Hematopoietic multipotent progenitor cell treated with erythropoietin and hydrocortisone succinate and interleukin-3 and kit ligand, for 17 days (in vitro differentiated cells): ENCODE measurements at places on chromosomes 12 and 14.

- DNase-seq, result no peak
These were observed 19.4 kb upstream of the A2M start for GRCh38 chr12:9134981-9135628.

DNA sequence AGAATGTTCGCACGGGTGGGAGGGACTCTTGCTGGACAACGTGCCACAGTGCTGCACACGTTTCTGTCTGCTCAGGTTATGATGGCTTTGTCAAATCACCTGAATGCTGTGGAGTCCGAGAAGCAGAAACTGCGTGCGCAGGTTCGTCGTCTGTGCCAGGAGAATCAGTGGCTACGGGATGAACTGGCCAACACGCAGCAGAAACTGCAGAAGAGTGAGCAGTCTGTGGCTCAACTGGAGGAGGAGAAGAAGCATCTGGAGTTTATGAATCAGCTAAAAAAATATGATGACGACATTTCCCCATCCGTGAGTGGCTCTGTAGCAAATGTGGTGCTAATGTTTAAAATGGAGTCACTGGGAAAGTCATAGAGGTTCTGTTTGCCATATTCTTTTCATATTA, 28.5 kb downstream of the KLC1 start:
- no peak for DNase-seq

GRCh38 chr12:88299567-88300101, 157.5 kb downstream of the TMTC3 start:
- DNase-seq, result no peak

GRCh38 chr12:109972821-109973220, 23.3 kb downstream of the GIT2 start:
- DNase-seq, result no peak

GRCh38 chr14:70045844-70046535, 142.8 kb downstream of the SLC8A3 start:
- no peak for DNase-seq

- DNase-seq, result no peak
These were observed 227.9 kb downstream of the KTN1 start for GRCh38 chr14:55807881-55808379.

- no peak for DNase-seq
These were observed at the start of gene PIANP for GRCh38 chr12:6700646-6701051. Gene PIANP (minus strand): TSS chr12:6700815. CDS start chr12:6698061, 2,754 bp downstream.

DNA sequence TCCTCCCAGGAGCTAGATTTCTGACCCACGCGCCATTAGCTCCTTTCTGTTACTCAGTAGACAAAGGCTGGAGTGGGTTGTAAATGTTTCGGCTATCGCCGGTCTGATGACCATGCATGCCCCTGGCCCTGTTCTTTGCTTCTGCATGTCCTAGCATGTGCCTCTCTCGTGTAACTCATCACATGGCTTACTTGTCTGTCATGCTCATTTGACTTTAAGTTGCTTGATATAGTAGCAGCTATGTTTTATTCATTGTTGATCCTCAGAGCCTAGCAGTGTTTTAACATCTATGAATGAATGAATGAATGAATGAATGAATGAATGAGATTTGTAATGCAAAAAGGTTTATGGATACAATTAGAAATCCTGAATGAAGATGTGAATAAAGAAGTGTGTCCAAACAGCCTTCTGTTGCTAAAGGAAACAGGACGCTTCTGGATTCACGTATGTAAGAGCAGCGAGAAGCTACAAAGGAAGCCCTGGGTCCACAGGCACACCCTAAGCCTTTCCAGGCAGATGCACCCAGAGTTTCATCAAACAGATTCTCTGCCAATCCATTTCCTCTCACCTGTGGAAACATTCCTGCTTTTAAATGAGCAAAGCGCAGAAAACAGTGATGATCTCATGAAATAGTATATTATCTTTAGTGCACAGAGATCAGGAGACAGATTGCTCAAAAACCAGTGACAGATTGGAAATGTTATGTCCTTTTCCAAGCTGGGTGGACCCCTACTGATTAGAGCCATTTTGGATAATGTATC, 3.4 kb downstream of the GSG1 start:
- no peak for DNase-seq

- DNase-seq, result no peak
These were observed 9.6 kb downstream of the FAIM2 start for GRCh38 chr12:49893753-49894750.

DNA sequence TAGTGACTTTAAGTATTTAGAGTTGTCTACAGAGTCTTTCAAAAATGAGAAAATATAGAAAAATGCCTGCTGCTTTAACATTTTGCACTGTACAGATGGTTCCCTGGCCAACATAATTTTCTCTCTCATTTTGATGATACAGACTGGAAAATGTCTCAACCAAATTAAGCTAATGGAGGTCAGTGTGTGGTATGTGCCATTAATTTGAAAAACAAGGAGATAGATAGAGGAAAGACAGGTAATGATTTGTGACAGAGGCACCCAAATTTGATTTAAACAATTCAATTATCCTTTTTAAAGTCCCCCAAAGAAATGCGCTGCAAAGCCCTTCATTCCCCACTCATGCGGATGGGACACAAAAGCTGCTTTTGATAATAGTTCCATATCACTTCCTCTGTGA, 140.0 kb downstream of the ASCL1 start:
- no peak for DNase-seq

GRCh38 chr14:99198746-99199502, 73.1 kb downstream of the BCL11B start:
- no peak for DNase-seq

- no peak for DNase-seq
These were observed 282.0 kb downstream of the ERC1 start for GRCh38 chr12:1273051-1273450.

DNA sequence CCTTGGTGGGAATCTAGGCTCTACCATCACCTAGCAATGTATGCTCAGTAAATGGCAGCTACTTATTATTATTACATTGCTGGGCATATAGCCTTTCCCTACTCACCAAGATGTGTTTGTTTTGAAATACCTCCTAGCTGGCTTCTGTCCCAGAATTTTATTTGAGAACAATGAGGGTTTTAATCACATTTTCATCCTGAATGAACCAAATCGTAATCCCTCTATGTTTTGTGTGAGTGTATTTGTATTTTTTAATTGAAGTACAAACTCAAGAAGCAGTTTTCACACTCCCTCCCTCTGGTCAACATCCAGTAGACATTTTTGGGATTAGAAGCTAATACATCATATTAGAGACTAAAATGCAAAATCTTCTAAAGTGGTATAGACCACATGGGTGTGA, 7.6 kb downstream of the SLC7A8 start:
- DNase-seq, result no peak

DNA sequence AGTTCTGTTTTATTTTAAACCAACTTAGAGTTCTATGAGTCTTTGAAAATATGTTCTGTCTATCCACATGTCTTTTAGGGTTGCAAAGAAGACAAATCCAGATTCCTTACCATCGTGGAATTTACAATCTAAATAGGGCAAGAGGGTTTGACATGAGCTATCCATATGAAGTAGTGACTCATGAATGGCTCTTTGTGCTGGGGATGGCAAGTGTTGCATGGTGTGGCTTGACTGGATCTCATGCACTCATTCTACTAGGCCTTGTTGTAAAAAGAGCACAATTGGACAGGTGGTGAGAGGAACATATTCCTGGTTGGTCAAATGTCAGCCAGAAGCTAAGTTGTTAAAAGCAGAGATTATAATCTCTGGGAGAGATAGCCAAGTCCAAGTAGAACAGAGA, 509.1 kb downstream of the DIO2 start:
- no peak for DNase-seq

- DNase-seq, result no peak
These were observed 42.2 kb upstream of the DBX2 start for GRCh38 chr12:45093051-45093450.

GRCh38 chr14:29636870-29637269, 290.8 kb downstream of the PRKD1 start:
- no peak for DNase-seq

DNA sequence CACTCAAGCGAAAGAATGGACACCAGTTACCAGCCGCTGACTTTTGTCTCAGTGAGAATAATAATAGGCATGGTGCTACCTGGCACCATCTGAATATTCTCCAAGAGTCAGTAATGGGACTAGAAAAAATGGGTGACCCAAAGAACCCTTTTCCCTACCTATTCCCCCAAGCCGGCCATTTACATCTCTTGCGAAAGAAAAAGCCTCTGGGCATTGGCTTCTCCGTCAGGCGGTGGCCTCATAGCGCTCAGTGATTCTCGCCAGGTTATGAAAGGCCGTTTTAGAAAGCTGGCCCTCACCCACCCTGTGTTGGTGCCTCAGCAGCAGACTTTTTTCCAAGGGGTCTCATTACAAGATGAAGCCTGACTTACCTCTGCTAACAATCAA, 523 bp upstream of the SLC6A15 start:
- DNase-seq, result no peak

- no peak for DNase-seq
These were observed 325.5 kb downstream of the TMEM121 start for GRCh38 chr14:105851716-105852377.

DNA sequence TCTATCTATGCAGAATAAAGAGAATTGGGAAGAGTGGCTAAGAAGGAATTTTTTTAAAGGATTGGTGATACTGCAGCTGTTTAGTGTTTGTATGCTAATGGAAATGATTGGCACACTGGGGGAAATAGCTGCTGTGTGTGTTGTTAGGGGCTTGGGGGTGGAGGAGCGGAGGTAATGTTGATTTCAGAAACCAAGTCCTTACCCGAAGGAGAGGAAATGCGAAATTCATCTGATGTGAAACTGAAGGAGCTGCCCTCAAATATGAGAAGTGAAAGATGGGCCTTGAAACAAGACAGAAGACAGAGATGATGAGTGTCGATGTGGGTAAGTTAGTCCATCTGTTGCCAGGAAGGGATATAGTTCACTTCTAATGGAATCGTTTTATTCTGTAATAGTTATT, 21.2 kb upstream of the RNASE12 start:
- DNase-seq, result no peak

DNA sequence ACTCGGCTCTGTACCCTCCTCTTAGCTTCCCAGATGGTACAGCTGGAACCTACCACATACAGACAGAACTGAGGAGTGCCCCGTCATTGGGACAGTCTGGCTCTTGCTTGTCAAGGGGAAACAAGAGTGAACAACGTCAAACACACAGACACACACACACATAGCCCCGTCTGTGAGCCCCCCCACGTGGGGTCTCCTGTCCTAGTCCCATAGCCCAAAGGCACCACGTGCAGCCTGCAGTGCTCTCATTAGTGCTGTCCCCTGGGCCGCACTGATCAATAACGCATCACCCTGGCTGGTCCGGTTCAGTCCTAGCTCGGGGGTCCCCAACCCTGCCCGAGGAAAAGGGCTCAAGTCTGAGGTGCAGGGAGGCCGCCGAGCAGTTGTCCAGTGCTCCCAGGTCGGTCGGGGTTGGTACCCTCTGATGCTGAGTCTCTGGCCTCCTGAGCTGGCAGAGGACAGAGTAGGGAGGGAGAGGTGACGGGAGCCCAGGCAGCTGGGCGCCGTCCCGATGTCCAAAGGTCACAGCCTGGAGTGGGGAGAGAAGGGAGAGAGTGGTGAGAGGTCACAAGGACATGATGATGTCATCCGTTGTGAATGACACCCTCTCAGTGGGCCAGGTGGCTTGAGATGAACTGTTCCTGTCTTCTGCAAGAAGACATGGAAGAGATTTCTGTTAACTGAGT, 105.4 kb upstream of the NOS1 start:
- DNase-seq, result no peak

DNA sequence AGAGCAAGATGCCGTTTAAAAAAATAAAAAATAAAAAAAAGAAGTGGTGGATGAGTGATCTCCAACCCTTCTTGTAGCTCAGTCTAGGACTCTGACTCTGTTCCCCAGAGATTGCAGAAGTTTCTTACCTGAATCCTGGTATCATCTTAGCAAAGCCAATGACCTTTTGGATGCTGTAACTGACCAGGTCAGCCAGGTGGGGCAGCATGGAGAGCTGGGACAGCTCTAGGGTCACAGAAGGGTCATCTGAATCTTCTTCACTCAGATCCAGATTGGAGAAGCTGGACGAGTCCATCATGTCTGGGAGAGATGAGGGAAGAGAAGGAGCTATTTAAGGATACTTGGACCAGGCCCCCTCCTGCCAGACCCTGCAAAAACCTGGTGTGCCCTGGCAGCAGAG, 35.8 kb upstream of the HDAC7 start:
- DNase-seq, result no peak

- no peak for DNase-seq
These were observed 52.8 kb downstream of the ARF6 start for GRCh38 chr14:49945448-49946319.

GRCh38 chr12:53495903-53496751, 3.1 kb downstream of the MAP3K12 start:
- no peak for DNase-seq

- DNase-seq, result no peak
These were observed 84.2 kb downstream of the GCH1 start for GRCh38 chr14:54818201-54819133.

GRCh38 chr14:31159682-31160296, 47.8 kb downstream of the HECTD1 start:
- no peak for DNase-seq

- no peak for DNase-seq
These were observed 83.0 kb upstream of the FAR2 start for GRCh38 chr12:29066011-29066588.

- no peak for DNase-seq
These were observed 19.7 kb downstream of the AGAP2 start for GRCh38 chr12:57718641-57719528.

- peak; percentile 67 for DNase-seq
These were observed 1.2 kb downstream of the LPCAT3 start for GRCh38 chr12:7016958-7017571.

- no peak for DNase-seq
These were observed 292.2 kb upstream of the CRY1 start for GRCh38 chr12:107385509-107385908.

- no peak for DNase-seq
These were observed 2.0 kb upstream of the CCDC63 start for GRCh38 chr12:110844551-110845338.
